Stromal cell of bone marrow (primary cell): ENCODE measurements at places on chromosomes 1 and 21.

GRCh38 chr1:6924891-6925290, 139.6 kb downstream of the CAMTA1 start:
- DNase-seq = no peak

DNA sequence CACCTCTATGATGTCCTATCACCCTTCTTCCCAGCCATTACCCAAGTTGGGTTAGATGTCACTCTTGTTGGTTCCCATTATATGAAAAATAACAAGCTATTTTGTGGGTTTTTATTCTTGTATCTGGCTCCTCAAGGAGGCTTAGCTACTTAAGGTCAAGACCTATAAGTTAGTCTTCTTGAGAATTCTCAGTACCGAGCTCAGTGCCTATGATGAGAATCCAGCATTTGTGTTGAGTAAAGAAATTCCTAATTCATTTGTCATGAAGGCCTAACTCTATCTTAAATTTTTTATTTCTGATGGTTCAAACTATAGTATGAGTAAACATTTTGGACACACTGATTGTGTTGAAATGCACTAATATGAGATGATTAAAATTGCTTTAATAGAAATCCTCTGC, 15.9 kb downstream of the NUF2 start:
- no peak for DNase-seq

DNA sequence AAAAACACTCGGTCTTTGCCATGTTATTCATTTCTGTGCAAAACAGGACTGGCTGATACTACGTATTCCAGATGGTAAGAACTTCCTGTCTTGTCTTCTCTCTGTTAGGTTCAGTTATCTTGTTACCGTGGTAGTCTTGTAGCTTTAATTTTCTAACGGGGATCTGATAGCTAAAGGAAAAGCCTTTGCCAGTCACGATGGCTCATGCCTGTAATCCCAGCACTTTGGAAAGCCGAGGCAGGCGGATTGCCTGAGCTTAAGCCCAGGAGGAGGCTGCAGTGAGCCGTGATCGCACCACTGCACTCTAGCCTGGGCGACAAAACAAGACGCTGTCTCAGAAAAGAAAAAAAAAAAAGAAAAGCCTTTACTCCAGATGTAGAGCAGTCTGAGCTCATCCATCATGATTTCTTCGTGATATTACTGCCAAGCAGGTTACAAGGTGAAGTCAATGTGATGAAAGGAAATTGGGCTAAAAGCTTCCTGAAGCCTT, 11.1 kb upstream of the MSTO1 start:
- peak; percentile 28 for DNase-seq

DNA sequence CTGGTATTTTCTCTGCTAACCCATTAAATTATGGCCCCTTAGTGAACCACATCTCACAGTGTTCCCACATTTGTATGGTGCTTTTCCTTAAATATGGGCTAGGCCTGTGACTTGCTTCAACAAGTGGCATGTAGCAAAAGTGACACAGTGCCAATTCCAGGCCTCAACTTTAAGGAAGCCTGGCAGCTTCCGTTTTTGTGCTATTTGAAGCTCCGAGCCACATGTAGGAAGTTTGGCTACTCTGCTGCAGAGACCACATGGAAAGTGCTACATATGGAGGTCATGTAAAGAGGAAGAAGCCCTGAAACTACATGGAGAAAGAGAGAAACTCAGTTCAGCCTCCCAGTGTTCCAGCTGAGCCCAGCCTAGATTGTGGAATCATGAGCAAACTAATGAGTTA, 28.5 kb upstream of the DR1 start:
- DNase-seq = no peak

GRCh38 chr1:167752219-167752985, 30.6 kb downstream of the MPZL1 start:
- DNase-seq = peak; percentile 49

GRCh38 chr1:171472183-171472647, 13.1 kb upstream of the PRRC2C start:
- no peak for DNase-seq

- no peak for DNase-seq
Measured at GRCh38 chr1:213075725-213076124, 24.7 kb downstream of the RPS6KC1 start.

DNA sequence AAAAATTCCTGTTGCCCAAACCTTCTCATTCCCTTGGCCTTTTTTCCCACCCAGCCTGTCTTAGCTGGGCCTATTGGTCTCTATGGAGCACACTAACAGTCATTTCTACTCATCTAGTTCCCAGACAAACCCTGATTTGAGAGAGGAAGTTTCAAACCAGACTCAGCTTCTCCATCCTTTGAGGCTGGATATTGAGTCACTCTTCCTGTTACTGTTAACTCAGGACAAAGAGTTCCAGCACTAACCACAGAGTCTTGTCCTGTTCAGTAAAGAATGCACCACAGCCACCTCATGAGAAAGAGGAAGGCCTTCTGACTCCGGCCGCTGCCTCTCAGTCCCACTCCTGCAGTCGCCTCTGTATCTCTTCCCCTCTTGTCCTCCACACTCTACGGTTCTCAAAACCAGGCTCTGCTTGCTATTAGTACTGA, 137.8 kb downstream of the PTPRC start:
- DNase-seq = peak; percentile 94

DNA sequence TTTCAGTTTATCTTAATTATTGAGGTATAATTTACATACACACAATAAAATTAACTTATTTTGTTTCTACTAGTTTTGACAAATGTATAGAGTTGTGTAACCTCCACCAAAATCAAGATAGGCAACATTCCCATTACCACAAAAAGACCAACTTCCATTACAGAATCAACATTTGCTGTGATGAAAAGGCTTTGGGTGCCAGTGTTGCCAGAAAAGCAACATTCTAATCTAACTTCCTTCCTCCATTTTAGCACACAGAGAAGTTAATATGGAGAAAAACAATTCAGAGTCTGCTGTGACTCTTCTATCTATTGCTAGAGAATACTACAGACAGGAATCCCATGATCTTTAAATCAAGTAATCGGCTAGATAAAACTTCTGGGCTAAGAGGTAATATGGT, 245.3 kb downstream of the RERE start:
- no peak for DNase-seq

DNA sequence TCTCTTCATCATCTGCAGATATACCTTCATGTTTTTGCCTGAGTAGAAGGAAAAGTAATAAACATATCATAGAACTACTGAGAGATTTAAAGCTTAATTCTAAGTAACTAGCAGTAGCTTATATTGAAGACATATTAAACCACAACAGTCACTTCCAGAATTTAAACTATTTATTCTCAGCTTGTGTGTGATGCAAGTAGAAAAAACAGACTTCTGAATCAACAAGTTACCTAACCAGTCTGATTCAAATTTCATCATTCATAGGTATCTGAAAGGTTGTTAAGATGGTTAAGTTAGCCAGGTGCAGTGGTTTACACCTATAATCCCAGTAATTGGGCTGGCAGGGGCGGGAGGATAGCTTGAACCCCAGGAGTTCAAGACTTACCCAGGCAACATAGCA, 41.9 kb downstream of the SPAG17 start:
- no peak for DNase-seq

DNA sequence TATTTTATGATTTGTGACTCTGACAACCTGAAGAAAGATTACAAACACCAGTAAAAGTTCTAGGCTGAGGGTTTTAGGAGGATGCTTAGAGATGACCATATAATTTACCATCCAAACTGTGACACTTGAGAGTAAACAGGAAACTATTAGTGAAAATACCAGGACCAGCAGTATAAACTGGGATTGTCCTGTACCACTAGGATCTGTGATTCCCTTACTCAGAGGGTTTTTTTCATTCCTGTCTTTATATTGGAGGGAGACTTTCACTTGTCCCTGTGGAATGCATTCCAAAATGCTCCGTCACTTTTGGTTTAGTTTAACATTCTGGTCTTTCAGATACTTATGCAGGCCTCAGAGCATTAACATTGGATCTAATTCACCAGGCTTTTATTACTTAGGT, 482.9 kb downstream of the PTBP2 start:
- DNase-seq = no peak

DNA sequence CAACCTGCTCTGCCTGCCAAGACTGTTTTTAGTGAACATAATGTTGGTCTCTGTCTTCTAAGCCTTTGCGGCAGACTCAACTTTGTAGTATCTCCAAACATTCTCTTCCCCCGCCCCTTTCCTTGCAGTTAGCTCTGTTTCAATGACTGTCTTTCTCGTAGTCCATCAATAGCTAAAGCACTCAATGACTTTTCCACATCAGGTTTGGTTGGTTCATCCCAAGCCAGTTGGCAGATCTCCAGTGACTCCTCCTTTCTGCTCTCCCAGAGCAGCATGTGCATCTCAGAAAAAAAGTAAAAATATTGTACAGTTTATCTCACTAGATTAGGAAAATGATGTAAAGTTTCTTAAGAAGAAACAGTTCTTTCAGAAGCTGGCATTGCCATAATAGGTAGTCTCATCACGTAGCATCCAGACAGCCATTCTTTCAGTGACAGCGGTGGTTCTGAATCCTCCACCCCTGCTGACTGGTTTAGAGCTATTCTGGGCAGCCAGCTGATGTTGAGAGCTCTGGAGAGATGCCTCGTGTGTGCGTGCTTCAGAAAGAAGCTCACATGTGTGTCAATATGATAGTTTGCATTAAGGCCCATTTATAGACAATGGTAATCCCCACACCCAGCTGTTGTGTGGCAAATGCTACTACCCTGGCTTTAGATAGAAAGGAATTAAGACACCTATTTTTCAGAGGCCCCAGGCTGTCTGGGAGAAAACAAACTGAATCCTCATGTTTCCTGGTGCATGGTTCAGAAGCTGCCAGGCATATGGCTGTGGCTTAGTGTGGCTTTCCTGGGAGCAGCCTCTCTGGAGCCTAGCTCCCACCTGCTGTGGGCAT, 53.2 kb downstream of the CNN3 start:
- no peak for DNase-seq

DNA sequence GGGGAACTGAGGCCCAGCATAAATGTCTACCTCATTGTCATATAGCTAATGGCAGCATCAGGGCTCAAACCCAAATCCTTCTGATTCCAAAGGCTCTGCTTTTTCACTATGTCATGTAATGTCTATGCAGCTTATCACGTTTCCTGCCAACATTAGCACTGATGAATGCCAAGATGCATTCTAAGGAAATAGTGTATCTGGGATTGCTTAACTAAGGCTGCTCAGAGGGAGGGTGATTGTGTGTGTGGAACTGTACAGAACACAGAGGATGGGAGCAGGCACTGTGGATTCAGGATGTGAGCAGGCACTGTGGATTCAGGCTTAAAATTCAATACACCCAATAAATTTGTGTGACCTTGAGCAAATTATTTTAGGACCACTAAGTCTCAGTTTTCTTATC, 456.4 kb upstream of the DEPDC1 start:
- DNase-seq = no peak

- no peak for DNase-seq
Measured at GRCh38 chr1:197252973-197253372, 15.1 kb upstream of the CRB1 start.

DNA sequence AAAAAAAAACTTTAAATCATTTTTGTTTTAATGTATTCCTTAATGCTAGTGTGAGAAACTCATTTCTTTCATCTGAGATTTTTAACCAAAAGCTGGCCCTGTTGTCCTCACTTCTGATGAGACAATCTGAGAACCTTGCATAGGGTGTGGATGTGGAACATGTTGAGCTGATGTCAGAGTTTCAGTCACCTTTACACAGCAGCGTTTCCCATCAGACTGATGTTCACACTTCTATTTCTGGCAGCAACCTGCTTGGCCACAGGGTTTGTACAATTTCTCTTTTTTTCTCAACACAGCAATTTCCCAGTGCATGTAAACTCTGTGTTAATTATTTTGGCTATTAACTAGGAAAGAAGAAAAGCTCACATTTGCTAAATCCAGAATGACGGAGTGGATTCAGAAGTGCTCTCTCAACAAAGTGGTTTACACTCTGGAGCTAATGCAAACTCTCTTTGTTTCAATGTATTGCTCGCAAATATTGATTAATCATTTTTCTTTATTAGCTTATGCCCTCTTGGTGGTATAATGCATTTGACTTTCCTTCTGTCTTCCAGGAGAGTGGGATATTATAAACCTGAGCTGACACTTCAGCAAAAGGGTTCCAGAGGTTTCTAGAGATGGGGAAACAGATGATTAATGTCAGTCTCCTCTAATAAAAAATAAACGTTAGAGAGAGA, 70.5 kb upstream of the HSPA13 start:
- no peak for DNase-seq

- DNase-seq = no peak
Measured at GRCh38 chr1:218205721-218206120, 79.4 kb upstream of the RRP15 start.

- DNase-seq = no peak
Measured at GRCh38 chr1:158496374-158496773, 24.4 kb downstream of the OR10R2 start.

DNA sequence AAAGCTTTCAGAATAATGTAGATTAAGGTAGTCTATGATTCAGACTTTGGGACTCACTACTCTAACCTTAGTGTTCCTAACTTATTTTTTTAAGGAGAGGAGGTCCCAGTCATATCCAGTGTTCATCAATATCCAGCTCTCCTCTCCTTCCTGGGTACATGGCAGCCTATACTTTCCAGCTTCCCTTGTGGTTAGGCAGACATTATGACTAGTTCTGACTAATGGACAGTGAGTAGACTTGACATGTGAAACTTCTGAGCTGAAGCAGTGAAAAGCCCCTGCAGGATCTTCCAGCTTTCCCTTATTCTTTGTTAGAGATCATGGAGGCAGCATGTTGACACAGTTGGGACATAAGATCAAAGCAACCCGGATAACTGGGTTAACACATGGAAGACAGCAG, 144.2 kb downstream of the PTPRU start:
- DNase-seq = peak; percentile 44

DNA sequence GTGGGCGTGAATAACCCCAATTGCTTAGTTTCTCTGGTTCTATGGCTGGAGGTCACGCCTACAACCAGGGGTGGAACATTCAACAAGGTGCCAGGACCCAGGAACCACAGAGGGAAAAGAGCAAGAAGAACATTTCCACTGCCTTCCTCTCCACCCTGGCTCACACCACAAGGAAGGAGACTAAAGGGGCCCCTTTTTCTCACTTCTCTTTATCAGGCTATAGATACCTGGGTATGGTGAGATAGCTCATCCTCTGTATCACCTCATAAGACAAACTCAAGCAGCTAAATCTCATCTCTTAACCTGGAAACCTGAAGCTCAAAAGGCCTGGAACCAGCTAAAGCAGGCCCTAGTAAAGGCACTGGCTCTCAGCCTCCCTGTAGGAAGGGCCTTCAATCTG, 438.8 kb upstream of the OLFM3 start:
- DNase-seq = no peak

DNA sequence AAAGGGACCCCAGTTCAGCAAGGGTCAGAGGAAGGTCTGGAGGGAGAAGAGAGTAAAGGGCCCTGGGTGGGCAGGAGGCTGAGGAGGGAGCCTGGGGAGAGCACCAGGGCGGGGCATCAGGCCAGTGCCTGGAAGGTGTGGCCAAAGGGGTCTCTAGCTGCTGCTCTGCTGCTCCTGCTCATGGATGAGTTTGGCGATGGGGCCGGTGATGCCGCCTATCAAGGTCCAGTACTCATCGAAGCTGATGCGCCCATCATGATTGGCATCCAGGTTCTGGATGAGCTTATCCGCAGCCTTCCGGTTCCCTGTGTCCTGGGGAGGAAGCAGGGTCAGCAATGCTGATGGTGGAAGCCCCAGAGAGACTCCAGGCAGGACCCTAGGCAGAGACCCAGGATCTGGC, 5.6 kb downstream of the S100A16 start:
- no peak for DNase-seq

- no peak for DNase-seq
Measured at GRCh38 chr1:112674986-112675727, 698 bp downstream of the MOV10 start.

- DNase-seq = no peak
Measured at GRCh38 chr1:110588486-110588885, 17.7 kb downstream of the KCNA2 start.
